Immature natural killer cell (primary cell): ENCODE measurements at places on chromosomes 3 and 15. TPM values are rescaled to one million over a fixed set of nuclear protein-coding genes. Genes with fewer than 3 reads are reported as not detected.

SAMD7 gene
- polyA plus RNA-seq: not detected

GPR160 gene
- polyA plus RNA-seq: 3.4 TPM

MORF4L1 gene
- 280 TPM for polyA plus RNA-seq

GOLGA6B gene
- not detected for polyA plus RNA-seq

ZKSCAN7 gene
- 4.2 TPM for polyA plus RNA-seq

CP gene
- polyA plus RNA-seq: not detected

C2CD4B gene
- not detected for polyA plus RNA-seq

RBM6 gene
- 7.5 TPM for polyA plus RNA-seq

SLC22A13 gene
- not detected for polyA plus RNA-seq

DAZL gene
- not detected for polyA plus RNA-seq

KPNA4 gene
- 10.9 TPM for polyA plus RNA-seq

DNA sequence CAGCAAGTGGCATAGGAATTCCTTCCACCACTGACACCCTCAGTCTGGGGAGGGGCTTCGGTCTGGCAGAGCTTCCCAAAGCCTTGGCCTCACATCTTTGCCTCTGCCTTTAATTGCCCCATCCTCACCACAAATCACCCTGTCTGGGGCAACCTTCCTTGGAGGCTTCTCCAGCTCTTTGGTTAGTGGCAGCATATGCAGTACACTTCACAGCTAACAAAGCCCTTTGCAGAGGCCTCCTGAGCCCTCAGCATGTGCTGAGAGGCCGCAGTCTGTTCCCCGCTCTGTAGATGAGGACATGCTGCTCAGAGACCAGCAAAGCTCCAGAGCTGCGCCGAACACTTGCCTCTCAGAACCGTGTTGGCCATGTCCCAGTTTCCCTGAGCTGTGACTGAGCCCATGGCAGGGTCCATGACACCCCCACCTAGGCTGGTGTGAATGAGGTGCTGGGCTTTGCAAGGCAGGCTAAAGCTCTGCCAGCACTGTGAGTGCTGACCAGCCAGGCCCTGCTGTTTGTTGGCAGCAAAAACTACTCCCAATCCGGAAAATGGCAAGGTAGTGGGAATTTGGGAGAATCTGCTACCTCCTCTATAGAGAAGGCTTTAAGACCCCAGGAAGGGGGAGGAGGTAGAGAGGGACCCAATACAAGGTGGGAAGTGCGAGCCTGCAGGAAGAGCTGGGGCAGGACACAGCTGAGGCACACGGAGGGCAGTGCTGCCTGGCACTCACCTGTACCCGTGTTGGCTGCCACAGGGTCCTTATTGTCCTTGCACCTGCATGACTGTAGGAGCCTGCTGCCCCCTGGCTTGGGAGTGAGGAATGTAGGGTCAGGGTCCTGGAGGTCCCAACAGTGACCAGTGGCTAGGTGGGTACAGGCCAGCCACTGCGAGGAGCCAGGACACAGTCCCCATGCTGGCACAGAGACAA lies 8.4 kb upstream of the KLF15 start:
- no peak for DNase-seq

GRCh38 chr3:70000563-70001081 lies 1.1 kb downstream of the SAMMSON start:
- DNase-seq: no peak

- no peak for DNase-seq
Measured at GRCh38 chr3:128807186-128807830, 72.1 kb upstream of the ACAD9 start.

DNA sequence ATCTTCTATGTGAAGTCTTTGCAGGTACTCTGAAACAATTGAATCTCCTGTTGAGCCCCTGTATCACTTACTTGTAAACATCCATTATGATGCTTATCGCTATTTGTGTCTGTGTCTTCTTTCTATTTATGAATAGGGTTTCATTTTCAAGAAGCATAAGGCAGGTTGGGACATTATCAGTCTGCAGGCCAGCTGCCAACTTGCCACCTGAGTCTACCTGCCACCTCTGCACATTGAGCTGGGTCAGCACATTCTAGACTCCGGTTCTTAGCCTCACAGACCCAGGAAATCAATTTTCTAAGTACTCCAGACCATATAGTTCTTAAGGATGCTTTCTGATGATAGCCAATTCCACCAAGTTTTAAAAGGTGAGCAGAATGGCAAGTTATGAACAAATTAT lies 105.7 kb upstream of the MCTP2 start:
- no peak for DNase-seq

- no peak for DNase-seq
Measured at GRCh38 chr3:113228498-113229286, 17.3 kb downstream of the BOC start.

DNA sequence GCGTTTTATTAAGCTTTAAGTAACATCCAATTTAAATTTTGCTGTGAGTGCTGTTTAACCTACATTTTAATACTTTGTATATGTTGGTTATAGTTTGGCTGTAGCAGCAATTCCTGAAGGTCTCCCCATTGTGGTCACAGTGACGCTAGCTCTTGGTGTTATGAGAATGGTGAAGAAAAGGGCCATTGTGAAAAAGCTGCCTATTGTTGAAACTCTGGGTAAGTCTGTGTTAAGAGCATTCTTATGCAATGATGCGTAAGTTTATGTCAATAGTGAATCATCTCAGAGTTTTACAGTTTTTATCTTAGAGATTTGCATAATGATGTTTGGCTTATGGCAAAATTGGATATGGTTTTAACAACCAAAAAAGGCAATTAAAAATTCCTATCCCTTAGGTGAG lies 62.7 kb downstream of the ASTE1 start:
- DNase-seq: no peak

- DNase-seq: no peak
Measured at GRCh38 chr15:52097180-52097579, 15.4 kb downstream of the BCL2L10 start.

GRCh38 chr3:129047553-129047839 lies 13.1 kb upstream of the GP9 start:
- DNase-seq: no peak

DNA sequence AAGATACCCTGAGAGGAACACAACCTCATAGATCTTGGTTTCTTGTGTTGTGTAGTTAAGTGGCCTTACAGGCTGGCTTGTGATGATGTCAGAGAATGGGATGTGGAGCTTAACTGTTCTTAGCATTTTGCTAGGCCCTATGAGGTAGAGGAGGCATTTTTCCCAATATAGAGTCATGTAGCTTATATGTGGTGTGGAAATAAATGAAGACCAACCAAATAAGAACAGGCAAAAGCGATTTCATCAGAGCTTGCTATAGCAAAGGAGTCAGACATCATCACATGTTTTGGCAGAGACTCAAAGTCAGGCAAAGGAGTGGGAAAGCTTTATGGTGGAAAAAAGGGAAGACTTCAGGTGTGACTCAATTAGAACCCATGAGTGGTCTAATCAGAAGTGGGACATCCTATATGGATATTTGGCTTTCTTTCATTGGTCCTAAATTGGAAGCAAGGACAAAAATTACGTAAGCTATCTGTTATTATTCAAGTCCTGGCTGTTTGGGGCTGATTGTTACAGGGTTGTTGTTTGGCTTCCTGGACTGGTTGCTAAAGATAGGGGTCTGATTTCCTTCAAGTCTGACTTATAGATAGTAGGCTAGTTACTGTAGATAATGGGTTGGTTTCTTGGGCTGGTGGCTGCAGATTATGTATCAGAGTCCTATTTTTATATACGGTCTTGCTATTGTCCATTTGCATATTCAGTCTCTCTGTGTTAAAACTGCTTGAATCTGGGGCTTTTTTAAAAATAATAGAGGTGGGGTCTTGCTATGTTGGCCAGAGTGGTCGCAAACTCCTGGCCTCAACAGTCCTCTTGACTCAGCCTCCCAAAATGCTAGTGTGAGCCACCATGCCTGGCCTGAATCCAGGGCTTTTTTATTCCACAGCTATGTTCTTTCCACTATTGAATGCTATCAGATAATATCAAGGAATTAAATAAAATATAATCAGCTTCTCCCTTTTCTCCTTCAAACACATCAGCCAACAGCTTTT lies 30.3 kb upstream of the SETD2 start:
- no peak for DNase-seq

GRCh38 chr3:142029791-142030190 lies 119.6 kb downstream of the TFDP2 start:
- no peak for DNase-seq

DNA sequence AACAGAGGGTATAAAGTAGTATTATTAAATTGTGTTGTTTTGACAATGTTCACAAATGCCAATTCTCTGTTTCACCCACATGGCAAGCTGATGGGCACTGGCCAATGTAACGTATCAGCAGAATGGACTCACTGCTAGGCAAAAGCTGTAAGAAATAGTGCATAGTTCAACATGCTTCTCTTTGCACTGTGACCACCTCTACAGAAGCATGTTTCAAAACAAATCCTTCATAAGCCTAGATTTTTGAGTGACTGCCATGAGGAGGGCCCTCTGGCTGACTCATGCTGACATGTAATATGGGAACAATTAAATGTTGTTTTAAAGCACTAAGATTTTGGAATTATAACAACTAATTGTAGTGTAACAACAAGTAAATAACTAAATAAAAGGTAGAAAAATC lies 3.2 kb downstream of the GBE1 start:
- no peak for DNase-seq

GRCh38 chr3:133570139-133570936 lies 3.1 kb upstream of the CDV3 start:
- no peak for DNase-seq

GRCh38 chr3:116836286-116836685 lies 126.7 kb downstream of the TUSC7 start:
- DNase-seq: no peak

DNA sequence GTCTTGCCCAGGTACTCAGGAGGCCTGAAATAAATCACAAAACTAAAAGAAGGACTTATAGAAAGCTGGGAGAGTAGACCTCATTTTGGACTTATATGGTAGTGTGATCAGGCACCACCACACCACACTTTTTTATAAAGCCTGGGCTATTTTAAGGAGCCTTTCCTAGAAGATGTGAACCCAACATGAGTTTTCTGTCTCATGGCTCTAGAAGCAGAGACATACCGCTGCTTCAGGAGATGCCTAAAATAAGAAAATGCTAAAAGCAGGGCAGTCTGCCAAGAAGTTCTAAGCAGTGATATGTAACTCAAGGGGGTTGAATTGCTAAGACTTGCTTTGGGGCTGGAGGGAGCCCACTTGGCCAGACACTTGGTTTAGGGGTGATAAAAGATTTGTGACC lies 49.6 kb downstream of the SUMF1 start:
- no peak for DNase-seq

DNA sequence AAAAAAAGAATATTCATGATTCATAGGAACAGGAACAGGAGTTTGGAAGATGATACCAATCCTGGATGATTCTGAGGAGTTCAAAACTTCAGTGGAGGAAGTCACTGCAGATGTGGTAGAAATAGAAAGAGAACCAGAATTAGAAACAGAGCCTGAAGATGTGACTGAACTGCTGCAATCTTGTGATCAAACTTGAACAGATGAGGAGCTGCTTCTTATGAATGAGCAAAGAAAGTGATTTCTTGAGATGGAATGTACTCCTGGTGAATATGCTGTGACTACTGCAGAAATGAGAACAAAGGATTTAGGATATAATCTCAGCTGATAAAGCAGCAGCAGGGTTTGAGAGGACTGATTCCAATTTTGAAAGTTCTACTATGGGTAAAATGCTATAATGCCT lies 72.7 kb downstream of the GSK3B start:
- no peak for DNase-seq

DNA sequence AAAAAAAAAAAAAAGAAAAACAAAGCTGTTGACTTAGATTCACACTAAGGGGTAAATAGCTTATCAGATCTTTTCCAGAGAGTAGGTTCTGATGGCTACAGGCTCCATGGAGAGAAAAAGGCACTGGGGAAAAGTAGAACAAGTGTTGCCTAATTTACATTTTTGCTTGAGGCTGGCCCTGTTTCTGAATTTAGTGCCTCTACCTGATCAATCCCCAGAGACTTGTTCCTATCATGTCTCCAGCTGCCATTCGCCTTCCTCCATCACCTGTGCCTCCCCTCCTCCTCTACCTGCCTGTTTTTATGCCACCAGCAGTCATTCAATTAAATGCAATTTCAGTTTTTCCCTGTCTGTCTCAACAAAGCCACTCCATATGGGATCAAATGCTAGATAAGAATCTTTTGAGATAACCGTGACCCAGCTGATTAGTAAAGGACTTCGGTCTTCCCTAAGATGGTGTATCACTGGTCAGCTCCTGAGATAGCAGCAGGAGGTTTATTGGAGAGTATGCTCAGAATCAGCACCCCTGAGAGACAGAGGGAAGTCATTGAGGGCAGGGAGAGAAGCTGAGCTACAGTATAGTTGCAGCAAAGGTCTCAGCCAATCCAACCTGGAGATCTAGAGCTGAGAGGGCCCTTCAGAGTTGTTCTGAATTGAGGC lies 88.1 kb upstream of the GADL1 start:
- DNase-seq: no peak
